Choroid plexus epithelial cell (primary cell): ENCODE measurements at places on chromosomes 2 and 18.
A peak's percentile ranks its signal among the peaks of the same experiment; 100 is the strongest.

GRCh38 chr2:18885457-18885856 lies 296.1 kb upstream of the NT5C1B start:
- no peak for DNase-seq

DNA sequence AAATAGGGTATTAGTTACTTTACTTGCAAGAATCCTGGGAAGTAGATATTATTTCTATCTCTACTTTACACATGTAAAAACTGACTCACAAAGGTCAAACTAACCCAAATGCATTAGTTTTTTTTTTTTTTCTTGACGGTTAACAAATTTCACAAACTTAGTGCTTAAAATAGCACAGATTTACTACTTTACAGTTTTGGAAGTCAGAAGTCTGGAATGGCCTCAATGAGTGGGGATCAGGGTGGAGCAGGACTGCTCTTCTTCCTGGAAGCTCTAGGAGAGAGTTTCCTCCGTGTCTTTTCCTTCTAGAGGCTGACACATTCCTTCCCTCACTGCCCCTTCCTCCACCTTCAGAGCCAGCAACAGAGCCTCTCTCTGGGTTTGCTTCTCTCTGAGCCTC lies 117.2 kb downstream of the COL6A3 start:
- peak; percentile 61 for DNase-seq

GRCh38 chr2:38129987-38130386 lies 54.0 kb upstream of the CYP1B1 start:
- DNase-seq, result no peak

DNA sequence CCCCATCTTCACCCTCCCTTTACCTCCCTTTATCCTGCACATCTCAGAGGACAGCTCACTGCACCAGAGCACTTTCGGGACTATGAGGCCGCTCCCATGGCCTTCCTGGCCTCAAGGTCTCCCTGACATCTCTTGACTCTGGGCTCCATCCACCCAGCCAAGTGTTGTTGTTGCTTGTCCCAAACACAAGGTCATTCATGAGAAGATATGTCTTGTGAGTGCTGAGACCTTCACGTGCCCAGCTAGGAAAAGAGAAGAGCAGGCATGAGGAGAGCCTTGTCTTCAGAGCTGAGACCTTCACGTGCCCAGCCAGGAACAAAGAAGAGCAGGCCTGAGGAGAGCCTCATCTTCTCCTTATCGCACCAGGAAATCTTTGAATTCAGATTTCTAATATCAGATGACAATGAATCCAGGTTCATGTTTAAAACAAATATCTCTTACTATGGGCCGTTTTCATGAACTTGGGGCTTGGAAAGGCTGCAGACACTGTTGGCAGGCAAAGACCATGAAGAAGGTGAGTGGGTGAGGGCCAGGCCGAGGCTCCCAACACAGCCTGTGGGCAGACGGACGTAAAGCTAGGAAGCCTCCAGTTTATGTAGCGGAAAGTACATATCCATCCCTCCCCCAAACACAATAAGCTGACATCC lies 256.1 kb downstream of the NDUFA10 start:
- DNase-seq, result no peak

DNA sequence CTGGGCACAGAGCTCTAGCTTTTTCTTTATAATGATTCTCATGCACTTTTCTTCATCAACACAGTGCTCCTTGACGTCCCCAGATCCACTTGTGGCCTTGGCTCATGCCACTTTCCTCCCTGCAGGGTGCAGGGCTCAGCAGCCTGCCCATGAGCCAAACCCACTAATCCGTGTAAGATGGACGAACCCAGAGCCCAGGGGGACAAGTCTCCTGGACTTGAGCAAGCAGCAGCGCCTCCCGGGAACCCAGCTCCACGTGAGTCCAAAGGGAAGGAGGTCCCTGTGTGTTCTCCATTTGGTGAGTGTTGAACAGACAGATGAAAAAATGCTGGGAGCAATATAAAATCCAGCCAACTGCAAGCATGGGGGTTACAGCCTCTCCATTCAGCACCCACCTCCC lies 470.6 kb upstream of the HS6ST1 start:
- no peak for DNase-seq

DNA sequence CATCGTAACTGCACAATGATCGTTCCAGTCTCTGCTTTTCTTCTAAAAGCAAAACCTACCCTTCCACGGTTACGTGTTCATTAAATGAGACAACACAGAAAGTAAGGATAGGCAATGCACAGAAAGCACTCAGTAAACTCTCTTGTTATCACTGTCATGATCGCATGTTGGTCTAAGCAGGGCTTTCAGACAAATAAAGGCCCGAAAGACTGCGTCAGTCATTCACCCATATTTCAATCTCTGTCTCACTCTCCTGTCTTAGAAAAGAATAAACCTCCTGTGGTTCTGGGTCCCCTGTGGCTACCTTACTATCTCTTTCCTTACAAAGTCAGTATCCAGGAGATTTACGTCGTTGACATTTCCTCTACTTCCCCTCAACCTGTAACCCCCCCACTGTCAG lies 160.9 kb downstream of the VAPA start:
- DNase-seq, result no peak

DNA sequence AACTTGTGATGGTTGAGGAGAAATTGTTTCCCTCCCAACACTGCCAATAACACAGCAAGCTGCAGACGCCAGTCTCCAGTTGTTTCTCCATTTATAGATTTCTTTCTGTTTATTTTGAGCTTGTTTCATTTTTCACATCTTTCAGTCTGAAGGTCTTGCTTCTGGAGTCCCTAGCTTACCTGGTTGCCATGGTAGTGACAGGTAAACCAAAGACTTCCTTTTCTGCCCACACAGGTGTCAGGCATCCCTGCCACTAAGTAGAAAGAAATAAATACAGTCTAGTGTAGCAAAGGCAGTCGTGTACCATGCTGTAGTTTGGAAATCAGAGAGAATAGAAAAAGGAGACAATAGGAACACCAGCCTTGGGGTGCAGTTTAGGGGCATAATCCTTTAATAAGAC lies 82.8 kb downstream of the MARCHF4 start:
- DNase-seq, result no peak

DNA sequence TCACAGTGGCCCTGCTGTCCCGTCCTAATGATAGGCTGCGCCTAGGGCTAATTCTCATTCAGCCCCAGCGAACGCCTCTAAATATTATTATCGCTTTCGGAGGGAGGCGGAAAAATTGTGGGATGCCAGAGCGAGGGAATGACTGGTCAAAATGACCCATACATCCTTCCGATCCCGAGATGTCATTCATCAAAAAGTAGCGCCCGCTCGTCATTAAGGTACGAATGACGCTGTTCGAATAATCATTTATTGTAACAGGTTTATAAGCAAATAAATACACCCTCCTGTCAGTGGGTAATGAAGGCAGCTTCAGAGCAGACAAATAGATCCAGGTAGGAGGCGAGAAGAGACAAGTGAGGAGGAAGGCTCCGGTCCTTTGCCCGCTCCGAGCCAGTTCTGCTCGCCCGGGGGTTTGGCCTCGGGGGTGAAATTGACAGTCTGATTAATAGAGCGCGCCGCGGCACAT lies at the start of gene EVX2:
Gene EVX2 (minus strand): TSS at position 167 of the 466 bp plus-strand sequence. CDS start 186 bp downstream, outside the sequence.
- DNase-seq, result no peak

GRCh38 chr2:8526403-8526696 lies 155.5 kb upstream of the ID2 start:
- DNase-seq, result no peak

GRCh38 chr2:99181624-99182000 lies 628 bp downstream of the MRPL30 start:
- DNase-seq, result peak; percentile 13

DNA sequence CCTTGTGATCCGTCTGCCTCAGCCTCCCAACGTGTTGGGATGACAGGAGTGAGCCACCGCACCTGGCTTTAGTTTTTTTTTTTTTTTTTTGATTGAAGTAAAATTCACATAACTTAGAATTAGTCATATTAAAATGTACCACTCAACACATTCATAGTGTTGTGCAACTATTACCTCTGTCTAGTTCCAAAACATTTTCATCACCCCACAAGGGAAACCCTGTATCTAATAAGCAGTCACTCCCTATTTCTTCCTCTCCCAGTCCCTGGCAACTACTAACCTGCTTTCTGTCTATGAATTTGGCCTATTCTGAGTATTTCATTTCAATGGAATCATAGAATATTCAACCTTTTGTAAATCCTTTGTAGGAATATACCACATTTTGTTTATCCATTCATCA lies 123.9 kb upstream of the FAM117B start:
- DNase-seq, result peak; percentile 49

- DNase-seq, result no peak
Observed at GRCh38 chr2:9220201-9220600, 13.6 kb downstream of the ASAP2 start.

GRCh38 chr2:160479269-160479668 lies 14.3 kb downstream of the RBMS1 start:
- DNase-seq, result no peak

DNA sequence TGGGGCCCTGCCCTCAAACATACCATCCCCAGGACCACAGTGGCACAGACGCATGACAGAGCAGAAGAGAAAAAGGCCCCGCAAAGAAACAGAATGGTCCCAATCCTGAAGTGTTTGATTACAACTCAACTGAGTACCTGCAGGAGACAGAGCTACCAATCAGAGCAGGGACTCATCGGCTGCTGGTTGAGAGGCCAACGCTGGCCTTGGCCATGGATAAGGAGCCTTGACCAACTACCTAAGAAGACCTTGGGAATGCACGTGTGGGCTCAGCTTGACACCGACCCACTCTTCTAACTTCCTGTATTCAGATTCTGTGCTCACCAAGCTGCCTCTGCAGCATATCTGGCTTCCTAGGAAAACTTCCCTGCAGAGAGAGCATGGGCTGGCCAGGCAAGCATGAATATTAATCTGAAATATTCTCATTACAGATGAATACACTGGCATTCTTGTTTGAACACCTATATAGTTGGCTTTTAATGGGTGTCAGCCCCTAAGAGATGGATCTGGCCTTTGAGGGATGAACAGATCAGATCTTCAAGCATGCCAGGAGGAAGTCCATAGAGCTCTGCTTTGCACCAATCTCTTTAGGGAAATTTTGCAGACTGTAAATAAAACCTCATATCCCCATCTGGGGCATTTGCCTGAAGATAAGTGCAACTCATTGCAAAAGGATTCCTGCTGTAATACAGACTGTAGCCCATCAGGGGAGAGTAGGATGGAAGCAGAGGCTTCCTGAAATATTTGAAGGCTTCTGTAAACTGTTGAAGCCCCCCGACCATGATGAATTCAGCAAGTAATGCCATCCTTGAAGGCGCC lies 135.4 kb downstream of the BCL2 start:
- DNase-seq, result no peak

DNA sequence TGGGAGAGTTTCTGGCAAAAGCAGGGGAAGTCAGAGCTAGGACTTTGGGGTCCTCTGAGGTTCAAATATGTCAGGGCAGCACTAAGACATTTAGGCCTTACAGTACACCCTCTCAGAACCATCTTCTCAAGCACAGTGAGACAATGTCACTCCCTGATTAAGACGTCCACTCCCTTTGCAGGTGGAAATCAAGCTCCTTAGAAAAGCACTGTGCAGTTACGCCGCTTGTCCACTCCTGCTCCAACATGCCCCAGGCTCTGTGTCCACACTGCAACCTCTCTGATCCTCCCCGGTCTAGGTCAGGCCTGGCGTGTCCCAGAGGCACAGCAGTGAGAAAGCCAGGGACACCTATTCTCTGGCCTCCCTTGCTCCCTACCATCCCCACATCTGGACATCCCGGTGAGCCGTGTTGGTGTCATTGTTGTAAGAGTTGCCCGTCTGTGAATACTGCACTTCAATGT lies 528.6 kb upstream of the ID2 start:
- no peak for DNase-seq

- DNase-seq, result peak; percentile 58
Observed at GRCh38 chr2:157866202-157866601, 9.9 kb downstream of the ACVR1 start.

DNA sequence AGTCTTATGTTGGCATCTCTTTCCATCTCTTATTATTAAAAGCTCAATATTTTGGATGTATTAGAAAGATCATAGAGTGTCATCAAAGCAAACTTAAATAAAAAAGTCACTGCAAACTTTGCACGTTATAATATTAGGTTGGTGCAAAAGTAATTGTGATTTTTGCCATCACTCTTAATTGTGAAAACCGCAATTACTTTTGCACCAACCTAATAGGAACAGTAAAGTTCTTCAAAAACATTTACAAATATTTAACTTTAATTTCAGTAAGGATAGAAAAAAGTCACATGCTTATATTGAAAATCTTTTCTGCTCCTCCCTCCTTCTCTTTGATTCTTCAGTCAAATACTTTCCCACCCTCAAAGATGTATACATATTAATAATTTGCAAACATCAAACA lies 51.5 kb downstream of the ZNF521 start:
- no peak for DNase-seq

DNA sequence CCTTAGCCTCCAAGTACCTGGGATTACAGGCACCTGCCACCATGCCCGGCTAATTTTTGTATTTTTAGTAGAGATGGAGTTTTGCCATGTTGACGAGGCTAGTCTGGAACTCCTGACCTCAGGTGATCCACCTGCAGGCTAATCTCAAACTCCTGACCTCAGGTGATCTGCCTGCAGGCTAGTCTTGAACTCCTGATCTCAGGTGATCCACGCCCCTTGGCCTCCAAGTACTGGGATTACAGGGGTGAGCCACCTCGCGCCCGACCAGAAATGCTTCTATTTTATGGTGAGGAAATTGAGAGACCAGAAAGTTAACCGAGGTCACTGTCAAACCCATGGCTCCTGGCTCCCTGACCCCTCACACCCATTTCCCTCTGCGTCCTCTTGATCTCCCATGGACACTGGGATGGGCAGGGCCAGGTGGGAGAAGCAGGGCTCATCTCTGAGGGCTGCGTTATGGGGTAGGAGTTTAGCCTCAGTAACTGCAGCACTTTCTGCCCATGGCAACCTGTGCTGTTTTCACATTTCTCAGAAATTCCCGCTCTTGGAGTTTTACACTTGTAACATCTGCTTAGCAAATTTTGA lies 210.0 kb downstream of the AGAP1 start:
- DNase-seq, result no peak

DNA sequence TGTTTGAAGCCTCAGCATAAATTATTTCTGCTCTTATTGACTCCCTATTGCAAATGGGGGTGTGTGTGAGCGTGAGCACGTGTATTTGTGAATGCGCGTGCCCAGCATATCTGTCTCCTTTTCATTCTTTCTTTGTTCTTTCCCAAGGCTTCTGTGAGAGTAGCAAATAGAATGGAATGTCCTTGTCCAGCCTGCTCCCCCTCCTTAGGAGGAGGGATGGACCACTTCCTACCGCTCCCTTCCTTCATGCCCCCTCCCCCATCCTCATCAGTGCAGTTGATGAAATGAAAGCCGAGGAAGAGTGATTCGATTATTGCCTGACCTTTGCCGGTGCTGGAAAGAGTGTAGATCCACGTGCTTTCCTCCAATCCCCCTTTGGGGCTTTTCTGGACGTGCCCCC lies 102.0 kb downstream of the CPO start:
- peak; percentile 65 for DNase-seq

- DNase-seq, result no peak
Observed at GRCh38 chr18:21203542-21204241, 38.3 kb upstream of the GREB1L start.

DNA sequence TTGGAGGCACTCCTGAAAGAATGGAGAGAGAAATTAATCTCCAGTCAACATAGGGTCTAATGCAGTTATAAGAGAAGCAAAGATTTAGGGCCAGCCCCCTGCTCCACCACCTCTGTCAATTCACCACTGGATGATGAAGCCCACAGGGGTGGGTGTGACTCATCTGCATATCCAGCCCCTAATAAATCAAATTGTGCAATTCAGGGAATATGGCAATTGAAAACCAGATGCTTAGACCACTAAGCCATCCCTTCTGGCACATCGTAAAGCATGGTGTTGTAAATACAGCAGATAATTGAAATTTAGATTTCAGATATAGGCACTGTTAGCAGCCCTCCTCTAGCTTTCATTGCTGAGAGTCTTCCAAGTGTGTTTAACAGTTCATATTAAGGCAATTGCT lies 541.4 kb downstream of the PARD3B start:
- no peak for DNase-seq
